Suppressor macrophage treated with lipopolysaccharide for 4 hours (primary cell): ENCODE measurements at places on chromosomes 1 and 21.

DNA sequence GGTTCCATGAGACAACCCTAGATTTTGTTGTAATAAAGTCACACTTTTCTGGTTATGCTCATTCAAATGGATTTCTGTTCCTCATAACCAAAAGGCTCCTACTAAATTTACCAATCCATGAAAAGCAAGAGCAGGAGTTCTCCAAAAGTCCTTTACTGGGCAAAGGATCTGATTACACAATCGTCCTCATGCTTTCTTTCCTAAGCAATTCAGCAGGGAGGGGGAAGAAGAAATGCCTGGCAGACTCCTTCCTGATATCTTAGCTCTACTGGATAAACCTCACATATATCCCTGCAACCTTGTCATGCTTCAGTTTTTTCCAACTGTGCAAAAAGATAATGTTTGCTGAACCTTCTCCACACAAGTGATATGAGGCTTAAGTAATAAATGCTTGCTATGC lies 67.6 kb upstream of the GUCA2B start:
- peak; percentile 38 for DNase-seq

- no peak for DNase-seq
These were observed 18.0 kb upstream of the YTHDF2 start for GRCh38 chr1:28718586-28719331.

DNA sequence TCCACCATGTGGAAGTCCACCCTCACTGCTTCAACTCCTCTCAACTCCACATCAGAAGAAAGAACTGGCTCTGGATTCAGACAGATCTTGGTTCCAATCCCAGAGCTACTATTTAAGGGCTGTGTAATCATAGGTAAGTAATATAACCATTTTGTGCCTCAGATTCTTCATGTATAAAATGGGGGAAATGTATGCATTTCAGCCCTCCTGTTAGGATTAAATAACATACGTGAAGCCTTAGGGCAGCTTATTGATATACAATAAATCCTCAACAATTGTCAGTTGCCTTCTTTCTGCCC lies 23.3 kb downstream of the OTUD7B start:
- no peak for DNase-seq

- no peak for DNase-seq
These were observed 1046.7 kb upstream of the B3GALT2 start for GRCh38 chr1:194233069-194233468.
